ENCODE measurements at places on chromosomes 5 and 9. TPM values are rescaled to one million over a fixed set of nuclear protein-coding genes. Genes with fewer than 3 reads are reported as not detected.

DNA sequence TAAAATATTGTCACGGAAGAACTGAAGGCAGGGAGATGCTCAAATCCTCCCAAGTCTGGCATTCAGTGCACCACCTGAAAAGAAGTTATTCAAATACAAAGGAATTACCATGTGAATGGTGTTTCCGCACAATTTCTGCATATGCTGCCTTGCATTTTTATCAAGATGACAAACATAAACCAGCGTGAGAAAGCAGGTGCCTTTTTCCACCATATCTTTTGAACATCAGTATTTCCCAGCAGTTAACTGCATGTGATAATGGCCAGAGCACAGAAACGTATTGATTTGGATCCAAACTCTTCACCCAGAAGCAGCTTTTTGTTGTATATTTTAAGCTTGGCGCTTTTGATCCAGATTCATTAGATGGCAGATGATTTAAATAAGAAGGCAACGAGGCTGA lies 808.0 kb downstream of the TLE1 start:
- no peak overlapping the region for H3K27ac ChIP-seq
- no peaks in the 10 kb centered on the region for H3K27me3 ChIP-seq
- no peak for DNase-seq
- H3K36me3 ChIP-seq, result no peaks in the 10 kb centered on the region

IL13 gene
- polyA plus RNA-seq, result 73.4 TPM

DNA sequence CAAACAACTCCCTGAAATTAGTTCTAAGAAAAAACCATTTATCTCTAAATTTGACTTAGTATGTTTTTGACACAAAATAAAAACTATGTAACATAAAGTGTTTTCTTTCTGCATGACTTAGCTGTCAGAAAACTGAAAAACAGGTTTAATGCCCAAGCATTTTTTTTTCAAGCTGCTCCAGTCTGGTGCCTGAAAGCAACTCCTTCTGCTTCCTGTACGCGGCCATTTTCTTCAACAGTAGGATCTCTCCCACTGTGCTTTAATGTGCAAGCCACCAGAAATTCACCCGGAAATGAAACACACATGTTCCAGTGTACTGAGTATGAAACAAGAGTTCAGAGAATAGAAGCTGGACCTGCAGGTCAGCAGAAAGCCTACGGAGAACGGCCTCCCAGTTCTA lies 161.2 kb downstream of the MED27 start:
- no peak overlapping the region for H3K27ac ChIP-seq
- H3K36me3 ChIP-seq, result no peaks in the 10 kb centered on the region
- DNase-seq, result no peak
- H3K4me3 ChIP-seq, result no peak overlapping the region
- H3K27me3 ChIP-seq, result no peaks in the 10 kb centered on the region

BAAT gene
- polyA plus RNA-seq, result 0.13 TPM

DNA sequence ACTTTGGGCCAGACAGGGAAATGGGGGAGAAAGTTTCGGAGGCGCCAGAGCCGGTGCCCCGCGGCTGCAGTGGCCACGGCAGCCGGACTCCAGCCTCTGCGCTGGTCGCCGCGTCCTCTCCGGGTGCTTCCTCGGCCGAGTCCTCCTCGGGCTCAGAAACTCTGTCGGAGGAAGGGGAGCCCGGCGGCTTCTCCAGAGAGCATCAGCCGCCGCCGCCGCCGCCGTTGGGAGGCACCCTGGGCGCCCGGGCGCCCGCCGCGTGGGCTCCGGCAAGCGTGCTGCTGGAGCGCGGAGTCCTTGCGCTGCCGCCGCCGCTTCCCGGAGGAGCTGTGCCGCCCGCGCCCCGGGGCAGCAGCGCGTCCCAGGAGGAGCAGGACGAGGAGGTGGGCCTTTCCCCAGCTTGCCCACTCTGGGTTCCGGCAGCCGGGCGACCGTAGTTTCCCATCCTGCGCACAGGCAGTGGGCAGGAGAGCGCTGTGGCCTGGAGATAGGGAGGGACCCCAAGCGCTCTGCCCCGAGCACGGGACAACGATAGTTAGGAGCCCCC lies 516 bp downstream of the MAST4 start:
- no peaks in the 10 kb centered on the region for H3K27me3 ChIP-seq
- peak overlapping the region; percentile 22 for H3K27ac ChIP-seq
- H3K4me3 ChIP-seq, result peak overlapping the region; percentile 76
- no peaks in the 10 kb centered on the region for H3K4me1 ChIP-seq
- H3K36me3 ChIP-seq, result no peaks in the 10 kb centered on the region

DNA sequence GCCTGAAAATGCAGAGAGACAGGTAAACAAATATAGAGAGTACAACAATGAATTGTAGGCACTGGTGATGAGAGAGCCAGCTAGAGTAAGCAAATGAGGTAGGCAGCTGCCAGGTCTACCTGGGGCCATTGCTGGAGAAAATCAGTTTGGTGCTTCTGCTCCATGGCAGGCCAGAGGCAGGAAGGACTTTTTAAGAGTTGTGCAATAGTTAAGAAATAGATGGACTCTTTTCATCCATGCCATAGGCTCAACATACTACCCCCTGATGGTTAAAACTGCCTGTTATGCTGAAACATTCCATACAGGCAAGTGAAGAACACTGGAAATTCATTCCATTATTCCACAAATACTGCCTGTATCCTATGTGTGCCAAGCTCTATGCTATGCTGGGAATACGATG lies 86.5 kb upstream of the CCDC112 start:
- H3K27me3 ChIP-seq, result no peaks in the 10 kb centered on the region
- no peaks in the 10 kb centered on the region for H3K36me3 ChIP-seq
- no peaks in the 10 kb centered on the region for H3K4me1 ChIP-seq
- DNase-seq, result no peak
- no peak overlapping the region for H3K27ac ChIP-seq
- H3K4me3 ChIP-seq, result no peak overlapping the region

ANKRD55 gene
- polyA plus RNA-seq, result 28.1 TPM

GRCh38 chr5:8060953-8061429 lies 192.0 kb downstream of the MTRR start:
- H3K4me3 ChIP-seq, result no peak overlapping the region
- no peaks in the 10 kb centered on the region for H3K36me3 ChIP-seq
- no peak overlapping the region for H3K27ac ChIP-seq
- no peaks in the 10 kb centered on the region for H3K27me3 ChIP-seq

GRCh38 chr9:34171753-34172535 lies 6.9 kb upstream of the UBAP1 start:
- no peak overlapping the region for H3K4me3 ChIP-seq
- peaks cover 9% of the 10 kb centered on the region for H3K4me1 ChIP-seq
- no peak overlapping the region for H3K27ac ChIP-seq
- H3K27me3 ChIP-seq, result no peaks in the 10 kb centered on the region
- H3K36me3 ChIP-seq, result no peaks in the 10 kb centered on the region
- no peak for DNase-seq

ABCA2 gene
- polyA plus RNA-seq, result 33.6 TPM

SHISAL2B gene
- polyA plus RNA-seq, result not detected

SLC25A25 gene
- polyA plus RNA-seq, result 15.0 TPM

DNA sequence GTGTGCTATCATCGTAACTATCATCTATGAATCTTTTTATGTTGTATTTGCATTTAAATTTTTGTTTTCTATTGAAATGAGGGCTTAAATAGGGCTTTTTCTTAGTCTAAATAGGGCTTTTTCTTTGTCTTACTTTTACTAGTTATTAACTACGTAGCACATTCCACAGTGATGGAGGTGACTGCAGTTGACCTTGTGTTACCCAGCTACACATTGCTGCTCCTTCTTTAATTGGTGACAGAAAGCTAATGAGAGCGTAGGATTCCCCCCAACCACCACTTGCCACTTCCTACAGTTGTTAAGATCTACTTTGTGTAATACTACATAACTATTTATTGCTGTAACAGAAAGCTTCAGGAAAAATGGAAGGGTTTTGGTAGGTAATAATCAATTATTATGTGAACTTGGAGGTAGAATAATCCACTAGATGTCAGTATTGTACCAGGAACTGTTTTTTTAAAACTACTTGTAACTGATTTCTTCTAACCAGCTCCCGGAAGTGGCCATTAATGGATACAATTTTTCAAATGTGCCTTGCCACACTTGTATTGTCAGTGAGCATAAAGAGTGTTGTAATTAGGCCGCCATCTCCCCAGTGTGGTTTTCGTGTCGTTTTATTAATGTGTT lies 18.0 kb downstream of the MTRR start:
- no peak overlapping the region for H3K27ac ChIP-seq
- no peaks in the 10 kb centered on the region for H3K4me1 ChIP-seq
- no peaks in the 10 kb centered on the region for H3K27me3 ChIP-seq

GRCh38 chr5:133412661-133413060 lies 199.7 kb downstream of the FSTL4 start:
- H3K36me3 ChIP-seq, result no peaks in the 10 kb centered on the region
- H3K4me3 ChIP-seq, result no peak overlapping the region
- H3K27me3 ChIP-seq, result no peaks in the 10 kb centered on the region
- H3K27ac ChIP-seq, result no peak overlapping the region

DNA sequence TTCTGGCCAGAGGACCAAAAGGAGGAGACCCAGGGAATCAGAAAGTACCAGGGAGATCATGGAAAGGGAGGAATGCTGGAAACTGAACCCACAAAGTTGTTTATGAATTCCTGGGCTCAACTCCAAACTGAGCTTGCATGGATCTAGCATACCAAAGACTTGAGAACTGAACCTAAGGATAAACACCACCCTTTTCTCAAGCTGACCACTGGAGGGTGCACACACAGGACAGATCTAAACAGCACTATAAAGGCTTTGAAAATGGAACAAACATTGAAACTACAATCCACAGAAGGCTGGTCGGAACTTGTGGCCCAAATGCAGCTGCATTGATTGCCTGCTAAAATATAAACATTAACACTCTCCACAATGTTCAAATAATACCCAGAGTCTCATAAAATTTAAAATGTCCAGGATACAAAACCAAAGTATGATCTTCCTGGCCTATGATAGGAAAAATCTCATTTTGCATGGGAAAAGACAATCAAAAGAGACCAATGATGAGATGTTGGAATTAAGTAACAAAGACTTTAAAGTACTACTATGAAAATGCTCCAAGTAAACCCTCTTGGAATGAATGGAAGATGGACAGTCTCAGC lies 15.6 kb upstream of the IRF1 start:
- H3K27me3 ChIP-seq, result no peaks in the 10 kb centered on the region
- peak; percentile 59 for DNase-seq
- no peaks in the 10 kb centered on the region for H3K4me1 ChIP-seq
- no peak overlapping the region for H3K27ac ChIP-seq
- H3K4me3 ChIP-seq, result no peak overlapping the region

DNA sequence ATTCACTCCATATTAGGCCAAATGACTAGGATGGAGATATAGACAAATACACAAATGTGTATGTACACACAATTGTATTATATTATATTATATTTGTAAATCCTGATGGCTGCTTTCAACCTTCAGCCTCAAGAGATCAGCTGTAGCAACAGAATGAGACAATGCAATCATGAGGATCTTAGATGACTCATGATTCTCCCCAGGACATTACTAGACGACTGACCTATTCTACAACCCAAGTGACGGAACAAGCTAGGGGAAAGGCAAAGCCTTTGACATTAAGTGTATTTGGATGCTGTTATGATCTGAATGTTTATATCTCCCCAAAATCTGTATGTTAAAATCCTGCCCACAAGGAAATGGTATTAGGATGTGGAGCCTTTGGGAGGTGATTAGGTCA lies 66.5 kb downstream of the COX7C start:
- no peak overlapping the region for H3K4me3 ChIP-seq
- H3K4me1 ChIP-seq, result no peaks in the 10 kb centered on the region
- H3K27me3 ChIP-seq, result no peaks in the 10 kb centered on the region
- DNase-seq, result no peak
- H3K27ac ChIP-seq, result no peak overlapping the region

- no peak overlapping the region for H3K27ac ChIP-seq
- no peaks in the 10 kb centered on the region for H3K27me3 ChIP-seq
- no peak overlapping the region for H3K4me3 ChIP-seq
These were observed 51.1 kb upstream of the SH3PXD2B start for GRCh38 chr5:172505403-172505759.

- no peaks in the 10 kb centered on the region for H3K27me3 ChIP-seq
- peak overlapping the region; percentile 60 for H3K4me3 ChIP-seq
- DNase-seq, result peak; percentile 78
- peaks cover 15% of the 10 kb centered on the region for H3K4me1 ChIP-seq
These were observed 598.7 kb upstream of the SGCD start for GRCh38 chr5:155728146-155728856.

GRCh38 chr9:35042081-35042604 lies 30.3 kb downstream of the VCP start:
- no peaks in the 10 kb centered on the region for H3K36me3 ChIP-seq
- H3K27me3 ChIP-seq, result no peaks in the 10 kb centered on the region
- H3K27ac ChIP-seq, result no peak overlapping the region
- H3K4me1 ChIP-seq, result no peaks in the 10 kb centered on the region

- no peaks in the 10 kb centered on the region for H3K36me3 ChIP-seq
- H3K27me3 ChIP-seq, result no peaks in the 10 kb centered on the region
- H3K4me3 ChIP-seq, result no peak overlapping the region
- H3K27ac ChIP-seq, result no peak overlapping the region
- H3K4me1 ChIP-seq, result no peaks in the 10 kb centered on the region
These were observed 58.3 kb upstream of the AFAP1L1 start for GRCh38 chr5:149213264-149213880.

HINT1 gene
- 222 TPM for polyA plus RNA-seq

NPDC1 gene
- 47.7 TPM for polyA plus RNA-seq

GRCh38 chr9:28805197-28805596 lies 1231.9 kb upstream of the C9orf72 start:
- H3K4me3 ChIP-seq, result no peak overlapping the region
- no peaks in the 10 kb centered on the region for H3K4me1 ChIP-seq
- H3K27me3 ChIP-seq, result no peaks in the 10 kb centered on the region
- no peak overlapping the region for H3K27ac ChIP-seq
- no peaks in the 10 kb centered on the region for H3K36me3 ChIP-seq

DNA sequence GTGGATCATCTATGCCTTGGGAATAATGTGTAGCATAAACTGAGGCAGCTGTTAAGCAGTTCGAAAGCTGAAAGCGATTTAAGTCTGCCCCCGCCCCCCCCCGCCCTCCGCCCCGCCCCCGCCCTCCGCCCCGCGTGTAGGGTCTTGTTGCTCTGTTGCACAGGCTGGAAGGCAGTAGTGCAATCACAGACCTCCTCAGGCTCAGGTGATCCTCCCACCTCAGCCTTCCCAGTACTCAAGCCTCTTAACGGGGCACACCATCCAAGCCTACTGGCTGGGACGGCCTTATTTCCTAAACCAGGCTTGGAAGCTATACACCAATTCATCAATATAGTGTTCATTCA lies 945 bp downstream of the ANKDD1B start:
- H3K4me1 ChIP-seq, result peaks cover 15% of the 10 kb centered on the region
- H3K27me3 ChIP-seq, result no peaks in the 10 kb centered on the region
- DNase-seq, result no peak

PPIC gene
- 23.8 TPM for polyA plus RNA-seq

Data from testis (tissue), 5 donors.